Psoas muscle (tissue), 8 donors: ENCODE measurements at places on chromosomes 1 and 21. TPM values are rescaled to one million over a fixed set of nuclear protein-coding genes. Genes with fewer than 3 reads are reported as not detected.

DNA sequence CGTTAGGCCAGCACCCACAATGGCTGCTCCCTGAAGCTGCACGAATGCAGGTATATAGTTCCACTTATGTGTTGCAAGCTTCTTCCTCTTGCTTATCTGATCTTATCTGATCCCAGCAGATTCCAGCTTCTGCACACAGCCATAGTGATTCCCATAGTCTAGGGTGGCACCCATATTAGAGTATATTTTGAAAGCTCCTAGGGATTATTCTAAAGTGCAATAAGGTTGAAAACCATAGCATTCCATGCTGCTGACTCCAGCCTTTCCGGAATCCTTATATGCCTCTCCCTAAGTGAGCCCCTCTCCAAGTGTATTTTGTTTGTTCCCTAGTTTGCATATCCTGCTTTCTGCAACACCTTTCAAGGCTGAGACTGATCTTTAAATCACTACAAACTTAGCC lies 432.0 kb downstream of the SETD4 start:
- no peak for DNase-seq

GRCh38 chr1:221302810-221303209 lies 423.6 kb downstream of the HLX start:
- DNase-seq = no peak

- no peak for DNase-seq
Observed at GRCh38 chr1:24888061-24888970, 41.8 kb downstream of the RUNX3 start.

DNA sequence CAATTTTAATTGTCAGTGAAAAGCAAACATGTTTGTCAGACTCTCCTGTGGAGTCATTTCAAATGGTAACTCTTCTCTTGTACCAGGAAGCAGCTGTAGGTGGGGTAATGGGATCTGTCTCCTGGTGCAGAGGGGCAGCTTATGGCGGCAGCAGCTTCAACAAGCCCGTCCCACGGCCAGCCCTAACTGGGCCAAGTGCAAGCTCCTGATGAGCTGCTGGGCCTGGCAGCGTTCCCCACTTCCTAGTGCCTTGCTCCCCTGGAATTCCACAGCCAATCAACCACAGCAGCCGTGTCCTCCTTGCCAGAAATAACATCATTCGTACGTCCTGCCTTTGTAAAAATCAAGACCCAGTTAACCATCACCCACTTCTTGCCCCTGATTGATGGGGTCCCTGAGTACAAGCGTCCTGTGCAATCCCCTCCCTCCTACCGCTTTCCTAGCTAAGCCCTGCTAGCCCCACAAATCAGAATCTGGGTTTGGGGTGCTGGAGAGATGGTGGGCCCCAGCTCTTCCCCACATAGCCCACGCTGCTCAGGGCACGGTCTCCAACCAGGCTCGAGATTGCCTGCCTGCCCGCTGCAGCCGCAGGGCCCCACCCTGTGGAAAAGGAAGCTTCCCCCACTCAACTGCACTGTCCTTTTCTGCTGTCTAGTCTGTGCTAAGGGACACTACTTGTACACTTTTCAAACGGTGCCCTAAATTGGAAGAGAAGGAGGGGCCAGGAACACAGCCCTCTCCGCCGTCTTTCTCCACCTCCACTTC lies 61.2 kb downstream of the TOR1AIP2 start:
- peak; percentile 76 for DNase-seq

- no peak for DNase-seq
Observed at GRCh38 chr1:83794384-83794783, 204.5 kb downstream of the TTLL7 start.

DNA sequence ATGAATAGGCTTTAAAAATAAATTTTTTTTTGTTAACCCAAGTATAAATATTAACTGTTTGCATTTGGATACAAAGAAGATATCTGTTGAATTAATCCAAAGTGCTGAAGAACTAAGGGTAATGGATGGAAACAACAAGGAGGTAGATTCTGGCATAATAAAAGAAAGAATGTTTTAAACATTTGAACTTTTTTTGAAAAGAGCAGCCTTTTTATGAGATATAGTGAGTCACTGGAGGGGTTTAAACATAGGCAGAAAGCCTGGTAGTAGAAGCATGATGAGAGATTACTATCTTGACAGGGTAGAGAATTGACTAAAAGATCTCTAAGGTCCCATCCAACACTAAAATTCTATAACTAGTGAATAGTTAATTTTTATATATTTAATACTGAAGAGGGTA lies 2.7 kb downstream of the MIER1 start:
- no peak for DNase-seq

- DNase-seq = no peak
Observed at GRCh38 chr1:6409053-6409452, 10.7 kb downstream of the HES2 start.

- no peak for DNase-seq
Observed at GRCh38 chr1:205832326-205832751, 17.6 kb downstream of the PM20D1 start.

DNA sequence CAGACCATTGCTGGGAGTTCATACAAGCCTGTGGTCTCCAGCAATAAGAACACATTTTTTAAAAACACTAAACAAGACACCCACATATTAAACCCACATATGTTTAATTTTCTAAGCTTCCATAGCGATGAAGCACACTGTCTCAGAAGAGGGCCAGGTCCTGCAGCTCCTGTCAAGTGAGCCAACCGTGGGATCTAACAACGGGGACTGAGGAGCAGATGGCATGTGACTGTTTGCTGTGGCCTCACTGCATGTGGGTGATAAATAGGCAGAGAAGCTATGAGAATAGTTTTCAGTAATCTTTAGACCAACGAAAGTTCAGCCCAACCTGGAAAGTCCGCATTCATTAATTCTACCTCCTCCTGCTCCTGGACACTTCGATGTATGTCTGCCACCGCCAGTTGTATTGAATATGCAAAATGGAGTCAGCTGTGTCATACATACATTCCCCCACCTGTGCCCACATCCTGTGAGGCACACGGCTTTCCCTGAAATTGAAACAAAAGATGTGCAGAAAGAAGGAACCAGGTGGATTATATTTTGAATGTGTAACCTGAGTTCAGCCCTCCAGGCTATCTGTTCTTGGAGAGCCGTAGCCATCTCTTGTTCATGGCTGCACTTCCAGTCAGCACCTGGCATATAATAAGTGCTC lies 88.2 kb downstream of the MIS18A start:
- DNase-seq = no peak

GRCh38 chr1:3776231-3776961 lies 3.8 kb downstream of the SMIM1 start:
- no peak for DNase-seq

- DNase-seq = no peak
Observed at GRCh38 chr1:200929530-200930278, 35.0 kb downstream of the INAVA start.

- no peak for DNase-seq
Observed at GRCh38 chr1:232329103-232329813, 300.7 kb downstream of the SIPA1L2 start.

GRCh38 chr1:56397409-56397808 lies 182.0 kb downstream of the PLPP3 start:
- DNase-seq = no peak

GRCh38 chr1:151568626-151569088 lies 28.5 kb downstream of the TUFT1 start:
- DNase-seq = no peak

DNA sequence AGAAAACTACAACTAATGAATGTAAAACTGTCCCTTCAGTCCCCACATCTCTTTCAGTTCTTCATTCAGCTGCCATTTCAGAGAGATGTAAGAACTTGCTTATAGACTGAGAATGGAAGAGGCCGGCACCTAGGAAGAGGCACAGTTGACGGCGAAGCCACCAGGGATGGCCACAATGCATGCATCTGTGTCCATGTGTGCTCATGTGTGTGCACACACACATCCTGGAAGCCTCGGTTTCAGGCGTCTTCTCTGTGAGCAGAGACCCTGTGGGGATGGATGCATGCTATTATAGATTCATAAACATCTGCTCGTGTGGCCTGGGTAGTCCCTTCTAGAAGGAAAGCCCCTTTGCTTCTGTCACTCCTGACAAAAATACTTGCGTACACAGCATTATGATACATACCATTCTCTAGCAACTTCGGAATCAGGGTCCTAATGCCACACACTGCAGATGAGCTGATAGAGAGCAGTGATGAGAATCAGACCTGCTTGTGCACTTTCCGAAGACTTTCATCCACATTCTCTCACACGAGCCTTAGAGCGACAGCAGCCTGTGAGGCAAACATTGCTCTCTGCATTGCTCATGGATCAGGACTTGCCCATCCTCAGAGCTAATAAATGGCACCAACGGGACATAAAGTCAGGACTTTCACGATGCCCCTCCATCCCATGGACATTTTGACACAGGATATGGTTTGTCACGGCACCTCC lies 12.4 kb upstream of the GPR61 start:
- no peak for DNase-seq

GRCh38 chr1:95246511-95246910 lies 12.5 kb downstream of the RWDD3 start:
- DNase-seq = no peak

DNA sequence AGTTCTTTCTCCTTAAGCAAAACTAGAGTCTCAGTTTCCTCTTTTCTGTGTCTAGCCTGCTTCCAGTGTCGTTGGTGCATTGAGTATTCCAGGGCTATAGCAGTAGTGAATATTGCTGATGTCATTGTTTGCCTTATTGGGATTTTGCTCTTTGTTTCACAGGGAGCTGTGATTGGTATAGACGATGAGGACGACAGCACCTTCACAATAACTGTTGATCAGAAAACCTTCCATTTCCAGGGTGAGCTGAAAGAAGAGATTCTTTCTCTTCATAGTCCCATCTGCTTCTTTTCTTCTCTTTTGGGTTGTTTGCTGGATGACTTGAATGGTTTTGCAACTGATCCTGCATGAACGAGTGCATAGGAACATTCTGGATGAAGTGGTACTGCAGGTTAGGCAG lies 52.4 kb downstream of the OSBPL9 start:
- no peak for DNase-seq

- peak; percentile 43 for DNase-seq
Observed at GRCh38 chr1:212606395-212607205, 2.0 kb upstream of the ATF3 start.

DNA sequence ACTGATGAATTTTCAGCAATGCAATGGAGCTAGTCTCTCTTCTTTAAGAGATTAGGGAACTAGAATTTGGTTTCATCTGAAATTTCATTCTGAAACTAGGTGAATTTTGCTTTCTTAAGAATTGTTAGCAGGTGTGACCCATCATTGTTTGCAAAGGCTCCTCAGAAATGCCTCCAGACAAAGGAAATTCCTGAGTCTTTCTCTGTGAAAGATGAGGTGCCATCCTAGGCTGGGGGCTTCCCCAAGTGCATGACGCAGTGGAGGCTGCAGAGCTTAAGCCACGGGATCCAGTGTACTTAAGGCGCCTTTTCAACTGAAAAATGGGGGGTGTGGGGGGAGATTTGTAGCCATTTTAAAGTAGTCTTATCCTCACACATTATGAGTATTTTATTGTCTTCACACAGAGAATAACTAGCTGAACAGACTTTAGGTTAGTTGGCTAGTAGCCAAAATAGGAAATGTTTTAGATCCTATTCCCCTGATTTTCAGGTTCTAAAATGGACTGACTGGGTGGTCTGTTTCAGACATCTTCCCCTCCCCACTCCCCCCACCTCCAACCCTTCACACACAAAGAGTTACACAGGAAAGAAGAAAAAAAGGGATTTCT lies 202.0 kb downstream of the NFIA start:
- DNase-seq = no peak

DNA sequence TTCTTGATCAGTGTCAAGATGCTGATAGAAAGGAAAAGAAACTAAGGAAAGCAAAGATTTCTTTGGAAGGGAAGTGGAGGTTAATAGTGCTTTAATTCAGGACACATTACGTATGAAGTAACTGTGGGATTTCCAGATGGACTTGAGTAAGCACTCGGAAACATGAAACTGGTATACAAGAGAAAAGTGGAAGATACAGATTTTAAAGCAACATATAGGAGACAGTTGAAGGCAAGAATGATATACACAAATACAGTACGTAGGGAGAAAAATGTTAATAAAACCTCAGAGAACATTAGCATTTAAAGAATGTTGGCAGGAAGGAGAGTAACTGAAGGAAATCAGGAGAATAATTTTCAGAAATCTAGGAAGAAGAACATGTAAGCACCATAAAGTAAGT lies 730.9 kb upstream of the ADGRL2 start:
- DNase-seq = no peak

GRCh38 chr1:39789571-39790110 lies 976 bp upstream of the BMP8B start:
- no peak for DNase-seq

- DNase-seq = peak; percentile 67
Observed at GRCh38 chr1:148263128-148263905, 111.2 kb upstream of the NBPF11 start.

DNA sequence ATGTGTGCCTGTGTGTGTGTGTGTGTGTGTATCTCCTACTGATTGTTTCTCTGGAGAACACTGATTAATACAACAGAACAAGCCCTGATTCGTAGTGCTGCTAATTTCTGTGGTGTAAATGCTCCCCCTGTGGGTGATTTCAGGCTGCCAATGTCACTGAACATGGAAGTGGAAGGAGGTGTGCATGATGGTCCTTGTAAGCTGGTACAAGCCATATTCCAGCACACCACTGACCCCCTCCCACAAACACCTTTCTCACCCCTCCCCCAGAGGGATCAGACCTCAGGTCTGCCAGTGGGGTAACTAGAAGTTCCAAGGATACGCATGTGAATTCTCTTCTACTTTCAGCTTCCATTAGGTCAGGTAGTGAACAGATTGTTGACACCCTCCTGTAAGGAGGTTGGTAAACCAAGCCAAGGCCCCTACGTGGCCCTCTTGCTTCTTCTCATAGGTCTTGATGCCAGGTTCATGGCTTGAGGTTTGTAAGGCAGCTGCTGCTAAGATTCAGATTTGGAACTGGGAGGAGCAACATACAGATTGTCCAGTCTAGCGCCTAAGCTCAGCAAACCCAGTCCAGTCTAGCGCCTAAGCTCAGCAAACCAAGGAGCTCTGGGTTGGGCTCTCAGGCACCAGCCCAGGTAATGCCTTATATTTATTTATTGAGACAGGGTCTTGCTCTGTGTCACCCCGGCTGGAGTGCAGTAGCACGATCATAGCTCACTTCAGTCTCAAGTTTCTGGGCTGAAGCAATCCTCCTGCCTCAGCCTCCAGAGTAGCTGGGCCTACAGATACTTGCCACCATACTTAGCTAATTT lies 38.7 kb downstream of the DHCR24 start:
- DNase-seq = no peak

The TXNDC12 gene
- polyA plus RNA-seq = 12.0 TPM

The ANXA9 gene
- polyA plus RNA-seq = 0.10 TPM

The PLA2G4A gene
- polyA plus RNA-seq = 0.24 TPM

The FCER1G gene
- 8.3 TPM for polyA plus RNA-seq

The KCNJ9 gene
- polyA plus RNA-seq = 0.01 TPM

The KRTAP10-2 gene
- not detected for polyA plus RNA-seq

The ZMYM4 gene
- 4.6 TPM for polyA plus RNA-seq

The TMEM82 gene
- polyA plus RNA-seq = not detected

The HMGN2 gene
- 103 TPM for polyA plus RNA-seq

The ANKRD65 gene
- 1.1 TPM for polyA plus RNA-seq

The ZFP69B gene
- 0.25 TPM for polyA plus RNA-seq

The NBPF4 gene
- not detected for polyA plus RNA-seq

The GPR37L1 gene
- 0.01 TPM for polyA plus RNA-seq

The EDARADD gene
- not detected for polyA plus RNA-seq

The SHISA4 gene
- polyA plus RNA-seq = 151 TPM

The AKIRIN1 gene
- polyA plus RNA-seq = 27.6 TPM

The SLC45A3 gene
- 0.95 TPM for polyA plus RNA-seq

The FLG gene
- polyA plus RNA-seq = 0.01 TPM
